ENCODE measurements at places on chromosomes 5 and 9.

- no peak for DNase-seq
These were observed 118.8 kb downstream of the ELAVL2 start for GRCh38 chr9:23707249-23707648.

- no peak for DNase-seq
These were observed 334.7 kb downstream of the FBXL7 start for GRCh38 chr5:15834596-15835245.

DNA sequence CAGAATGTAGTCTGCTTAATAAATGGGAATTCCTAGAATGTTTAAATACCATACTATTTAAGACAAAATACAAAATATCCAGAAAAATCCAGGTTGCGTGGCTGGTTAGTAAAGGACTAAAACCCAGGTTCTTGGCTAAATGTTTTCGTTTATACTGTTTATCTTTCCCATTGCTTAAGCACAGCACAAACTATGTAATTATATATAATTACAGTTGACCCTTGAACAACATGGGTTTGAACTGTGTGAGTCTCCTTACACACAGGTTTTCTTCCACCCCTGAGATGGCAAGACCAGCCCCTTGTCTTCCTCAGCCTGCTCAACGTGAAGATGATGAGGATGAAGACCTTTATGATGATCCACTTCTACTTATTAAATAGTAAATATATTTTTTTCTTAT, 24.7 kb downstream of the XPA start:
- DNase-seq = no peak

GRCh38 chr9:130561056-130561455, 18.3 kb upstream of the FUBP3 start:
- no peak for DNase-seq

GRCh38 chr5:14034963-14035362, 90.5 kb upstream of the DNAH5 start:
- DNase-seq = no peak

- DNase-seq = no peak
These were observed 9.7 kb downstream of the FOXD1 start for GRCh38 chr5:73438645-73439470.

DNA sequence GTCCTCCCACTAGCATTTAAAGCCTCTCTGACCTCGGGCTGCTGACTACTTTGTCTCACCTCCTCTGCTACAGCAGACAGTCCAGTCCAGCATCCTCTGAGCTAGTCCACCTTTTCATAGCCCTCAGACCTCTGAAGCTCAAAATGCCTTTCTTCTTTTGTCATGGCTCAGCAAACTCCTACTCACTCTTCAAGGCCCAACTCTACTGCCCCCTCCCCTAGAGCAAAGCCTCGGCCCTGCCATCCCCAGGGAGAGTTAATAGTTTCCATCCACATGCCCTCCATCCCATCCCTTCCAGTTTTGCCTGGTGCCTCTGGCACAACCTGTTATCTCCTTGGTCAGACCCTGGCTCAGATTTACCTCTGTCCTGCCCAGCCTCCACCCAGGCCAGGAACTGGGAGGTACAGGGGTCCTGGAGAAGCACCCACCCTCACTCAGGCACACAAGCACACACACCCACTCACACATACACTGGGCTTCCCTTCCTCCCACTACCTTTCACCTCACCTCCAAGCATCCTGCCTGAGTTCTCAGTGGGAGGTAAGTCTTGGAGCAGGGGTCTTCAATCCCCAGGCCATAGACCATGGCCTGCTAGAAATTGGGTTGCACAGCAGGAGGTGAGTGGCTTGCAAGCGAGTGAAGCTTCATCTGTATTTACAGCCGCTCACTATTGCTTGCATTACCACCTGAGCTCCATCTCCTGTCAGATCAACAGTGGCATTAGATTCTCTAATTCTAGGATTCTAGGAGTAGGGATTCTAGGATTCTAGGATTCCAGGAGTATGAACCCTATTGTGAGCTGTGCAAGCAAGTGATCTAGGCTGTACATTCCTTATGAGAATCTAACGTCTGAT, 18.1 kb downstream of the PDLIM4 start:
- DNase-seq = no peak

DNA sequence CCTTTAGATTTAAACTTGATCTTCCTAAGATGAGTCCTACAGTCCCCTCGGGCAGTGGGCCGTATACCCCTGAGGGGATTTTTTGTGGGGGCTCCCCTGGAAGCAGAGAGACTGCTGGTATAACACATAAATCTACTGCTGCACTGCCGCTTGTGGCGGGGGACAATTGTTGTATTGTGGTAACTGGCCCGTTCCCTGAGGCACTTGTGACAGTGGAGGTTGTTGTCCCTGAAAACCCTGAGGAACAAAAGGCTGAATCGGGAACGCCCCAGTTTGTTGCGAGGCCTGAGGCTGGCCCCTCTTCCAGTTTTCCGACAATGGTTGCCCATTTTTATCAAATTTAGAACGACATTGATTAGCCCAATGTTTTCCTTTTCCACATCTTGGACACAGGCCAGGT, 4.7 kb upstream of the TMEM141 start:
- DNase-seq = peak; percentile 47

GRCh38 chr5:80569086-80569960, 757 bp downstream of the ANKRD34B start:
- no peak for DNase-seq

GRCh38 chr5:16864631-16865131, 71.4 kb downstream of the MYO10 start:
- DNase-seq = no peak

- no peak for DNase-seq
These were observed 94.7 kb upstream of the ERCC6L2 start for GRCh38 chr9:95780751-95781150.

DNA sequence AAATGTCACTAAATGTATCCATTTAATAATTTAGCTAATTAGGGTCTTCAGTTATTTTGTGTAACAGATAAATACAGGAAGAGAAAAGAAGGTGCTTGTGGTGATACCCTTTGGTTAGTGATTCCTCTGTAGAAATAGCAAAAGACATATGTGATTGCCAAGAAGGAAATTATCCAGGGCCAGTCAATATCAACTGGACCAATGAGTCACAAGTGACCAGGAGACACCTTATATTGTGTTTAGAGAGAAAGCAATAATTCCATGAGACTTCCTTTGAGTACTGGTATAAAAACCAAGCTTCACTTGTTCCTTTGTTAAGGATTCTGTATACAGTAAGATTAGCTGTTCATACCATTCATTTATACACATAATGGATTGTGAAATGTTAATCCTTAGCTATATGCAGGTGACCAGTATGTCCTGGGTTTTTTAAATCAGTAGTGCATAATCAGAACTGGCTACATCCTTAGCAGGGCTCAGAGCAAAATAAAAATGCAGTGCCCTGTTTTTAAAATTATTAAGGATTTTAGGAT, 11.7 kb upstream of the F2R start:
- DNase-seq = no peak

- DNase-seq = no peak
These were observed 10.7 kb downstream of the GRM6 start for GRCh38 chr5:178984145-178985072.

DNA sequence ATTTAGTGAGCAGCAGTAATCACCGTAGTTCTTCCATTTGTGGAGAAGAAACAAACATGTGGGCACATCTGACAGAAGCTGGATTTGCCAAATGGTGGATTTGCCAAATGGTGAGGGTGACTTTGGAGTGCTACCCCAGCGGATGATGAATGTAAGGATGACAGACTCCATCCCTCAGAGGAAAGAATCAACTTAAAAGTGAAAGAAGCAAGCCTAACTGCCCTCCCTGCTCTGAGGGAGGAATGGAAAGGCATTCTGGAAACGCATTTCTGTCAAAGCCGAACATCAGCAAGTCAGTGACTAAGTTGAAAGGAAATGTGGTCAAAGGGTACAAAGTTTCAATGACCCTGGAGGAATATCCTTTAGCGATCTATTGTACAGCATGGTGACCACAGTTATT, 143.5 kb downstream of the GPBP1 start:
- no peak for DNase-seq

DNA sequence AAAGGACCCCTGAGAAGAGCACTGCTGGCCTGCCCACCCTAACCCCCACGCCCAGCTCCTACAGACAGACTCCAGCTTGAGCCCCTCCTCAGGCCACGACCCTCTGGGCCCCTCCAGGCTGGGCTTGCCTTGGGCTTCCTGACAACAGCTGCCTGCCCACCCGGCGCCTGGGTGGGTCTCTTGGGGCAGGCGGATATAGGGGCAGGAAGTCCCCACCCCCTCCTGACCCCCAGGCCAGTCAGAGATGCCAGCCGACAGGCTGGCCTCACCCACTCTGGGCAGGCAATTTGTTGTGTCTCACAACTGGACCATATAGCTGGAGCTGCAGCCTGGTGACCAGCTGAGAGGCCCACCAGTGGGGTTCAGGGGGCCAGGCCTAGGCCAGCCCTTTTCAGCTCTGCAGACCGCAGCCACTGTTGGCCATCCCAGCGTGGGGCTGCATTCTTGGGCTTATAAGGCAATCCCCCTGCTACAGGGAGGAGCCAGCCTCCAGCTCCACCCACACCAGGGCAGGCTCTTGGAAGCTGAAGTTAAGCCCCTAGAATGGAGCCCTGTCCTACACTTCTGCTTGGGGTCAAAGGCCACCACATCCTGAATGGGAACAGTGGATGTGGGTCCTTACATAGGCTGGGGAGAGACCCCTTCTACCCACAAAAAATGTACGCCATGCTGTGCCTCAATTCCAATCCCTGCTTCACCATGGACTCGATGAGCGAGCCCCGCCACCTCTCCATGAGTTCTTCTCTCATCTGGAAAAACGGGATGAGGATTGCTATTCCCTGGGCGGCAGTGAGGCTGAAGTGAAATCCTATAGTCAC, 2.0 kb downstream of the PDLIM7 start:
- DNase-seq = no peak

DNA sequence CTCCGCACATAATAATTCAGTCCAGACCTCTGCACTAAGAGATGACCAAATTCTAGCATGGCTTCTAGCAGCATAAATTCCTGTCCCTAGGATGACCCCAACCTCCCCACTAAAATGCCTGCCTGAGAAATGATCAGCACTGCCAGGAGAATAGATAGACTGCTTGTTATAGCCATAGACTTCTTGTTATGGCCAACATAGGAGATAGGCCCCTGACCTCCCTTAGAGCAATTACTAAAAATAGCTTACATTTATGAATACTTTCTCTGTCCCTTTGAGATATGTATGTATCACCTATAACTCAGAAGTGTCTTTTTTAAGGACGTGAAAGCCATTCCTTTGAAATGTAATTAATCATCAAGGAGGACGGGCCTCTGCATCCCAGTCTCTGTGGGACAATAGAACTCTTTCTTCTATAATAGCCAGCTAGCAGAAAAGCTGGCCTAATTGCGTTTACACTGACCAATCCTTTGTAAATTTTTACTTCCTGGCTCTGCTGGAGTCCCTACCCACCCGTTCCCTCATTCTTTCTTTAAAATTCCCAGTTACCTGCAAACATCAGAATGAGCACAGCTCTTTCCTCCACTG, 1002.7 kb downstream of the CDH18 start:
- DNase-seq = no peak

- DNase-seq = no peak
These were observed 134.9 kb upstream of the PANK3 start for GRCh38 chr5:168714046-168714445.

GRCh38 chr5:42321785-42322184, 101.5 kb upstream of the GHR start:
- no peak for DNase-seq

DNA sequence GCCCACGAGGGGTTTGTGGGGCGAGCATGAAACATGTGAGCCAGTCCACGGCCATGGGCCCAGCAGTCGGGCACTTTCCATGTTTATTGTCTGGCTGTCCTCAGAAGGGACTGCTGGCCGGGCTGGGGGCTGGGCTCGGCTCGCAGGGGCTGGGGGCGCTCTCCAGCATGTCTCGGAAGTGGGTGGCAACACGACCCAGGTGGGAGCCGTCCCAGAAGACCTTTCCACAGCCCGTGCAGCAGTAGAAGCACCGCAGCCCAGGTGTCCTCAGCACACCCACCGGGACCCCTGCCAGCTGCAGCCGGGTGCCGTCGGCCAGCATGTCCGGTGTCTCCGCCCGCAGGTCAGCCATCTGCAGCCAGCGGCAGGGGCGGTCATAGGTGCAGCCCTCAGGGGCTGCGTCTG, 4.8 kb upstream of the NRARP start:
- DNase-seq = no peak

- no peak for DNase-seq
These were observed 289.4 kb downstream of the EFNA5 start for GRCh38 chr5:107381189-107381856.
